ENCODE measurements at places on chromosomes 3 and 15.

GRCh38 chr3:174202561-174202960 lies 656.6 kb upstream of the NAALADL2 start:
- DNase-seq: no peak

DNA sequence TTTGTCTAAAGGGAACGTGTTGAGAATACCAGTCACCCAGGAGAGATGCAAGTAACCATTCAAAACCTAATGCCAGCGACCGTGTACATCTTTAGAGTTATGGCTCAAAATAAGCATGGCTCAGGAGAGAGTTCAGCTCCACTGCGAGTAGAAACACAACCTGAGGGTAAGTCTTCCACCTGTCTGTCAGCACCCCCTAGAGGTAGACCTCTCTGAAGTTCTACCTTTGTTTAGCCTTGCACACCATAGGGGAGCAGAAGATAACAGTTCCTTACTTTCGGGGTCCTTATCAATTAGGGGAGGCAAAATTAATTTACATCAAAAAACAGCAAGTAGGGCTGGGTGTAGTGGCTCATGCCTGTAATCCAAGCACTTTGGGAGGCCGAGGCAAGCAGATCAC lies 124.4 kb downstream of the HCN4 start:
- no peak for DNase-seq

DNA sequence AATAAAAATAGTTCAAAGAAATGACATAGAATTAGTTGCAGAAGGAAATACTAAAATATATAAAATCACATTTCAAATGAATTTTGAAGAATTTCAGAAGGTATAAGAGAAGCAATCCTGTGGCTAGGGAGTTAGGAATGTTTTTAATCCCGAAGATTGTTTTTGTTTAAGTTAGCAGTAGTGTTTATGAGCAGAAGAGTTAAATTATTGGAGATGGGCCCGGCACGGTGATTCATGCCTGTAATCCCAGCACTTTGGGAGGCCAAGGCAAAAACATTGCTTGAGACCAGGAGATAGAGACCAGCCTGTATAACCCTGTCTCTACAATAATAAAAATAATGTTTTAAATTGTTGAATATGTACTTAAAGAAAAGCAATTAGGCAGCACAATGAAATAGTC lies 432.5 kb downstream of the MFSD1 start:
- DNase-seq: no peak

DNA sequence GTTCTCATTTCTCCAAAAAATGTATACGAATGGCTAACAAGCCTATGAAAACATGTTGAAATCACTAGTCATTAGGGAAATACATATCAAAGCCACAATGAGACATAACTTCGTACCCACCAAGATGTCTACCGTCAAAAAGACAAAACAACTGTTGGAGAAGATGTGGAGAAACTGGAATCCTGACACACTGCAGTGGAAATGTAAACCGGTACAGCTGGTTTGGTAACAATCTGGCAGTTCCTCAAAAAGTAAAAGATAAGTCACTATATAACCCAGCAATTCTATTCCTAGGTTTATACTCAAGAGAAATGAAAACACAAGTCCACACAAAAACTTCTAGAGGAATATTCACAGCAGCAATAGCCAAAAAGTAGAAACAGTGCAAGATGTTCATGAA lies 7.0 kb downstream of the SCAPER start:
- DNase-seq: no peak

- no peak for DNase-seq
Measured at GRCh38 chr15:32781781-32782180, 64.0 kb downstream of the GREM1 start.
